ENCODE measurements at places on chromosomes 1 and 21. TPM values are rescaled to one million over a fixed set of nuclear protein-coding genes. Genes with fewer than 3 reads are reported as not detected.

DNA sequence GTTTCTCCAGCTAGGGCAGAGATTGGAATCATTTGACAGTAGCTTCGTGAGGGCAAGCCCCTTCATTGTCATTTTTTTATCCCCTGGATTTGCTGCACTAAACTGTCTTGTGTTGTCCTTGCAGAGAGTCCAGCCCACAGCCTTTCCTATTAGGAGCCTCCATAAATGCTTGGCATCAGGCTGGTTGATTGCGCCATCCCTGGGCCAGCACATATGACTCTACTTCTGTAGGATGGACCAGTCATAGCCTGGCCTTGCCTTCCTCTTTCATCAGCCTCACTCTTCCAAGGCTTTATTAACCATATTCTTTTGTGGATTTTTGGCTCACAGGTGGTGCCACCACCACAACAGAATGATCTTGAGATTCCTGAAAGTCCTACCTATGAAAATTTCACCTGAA lies 31.4 kb downstream of the LY9 start:
- H3K4me1 ChIP-seq = no peaks in the 10 kb centered on the region
- DNase-seq = no peak
- no peaks in the 10 kb centered on the region for H3K36me3 ChIP-seq
- H3K27ac ChIP-seq = no peak overlapping the region
- H3K27me3 ChIP-seq = no peaks in the 10 kb centered on the region

CR1 gene
- 1.2 TPM for total RNA-seq

GRCh38 chr1:111420377-111420776 lies 7.2 kb downstream of the OVGP1 start:
- H3K27ac ChIP-seq = no peak overlapping the region
- no peak for DNase-seq
- H3K4me1 ChIP-seq = peaks cover 8% of the 10 kb centered on the region
- no peaks in the 10 kb centered on the region for H3K27me3 ChIP-seq
- H3K4me3 ChIP-seq = no peak overlapping the region

DNA sequence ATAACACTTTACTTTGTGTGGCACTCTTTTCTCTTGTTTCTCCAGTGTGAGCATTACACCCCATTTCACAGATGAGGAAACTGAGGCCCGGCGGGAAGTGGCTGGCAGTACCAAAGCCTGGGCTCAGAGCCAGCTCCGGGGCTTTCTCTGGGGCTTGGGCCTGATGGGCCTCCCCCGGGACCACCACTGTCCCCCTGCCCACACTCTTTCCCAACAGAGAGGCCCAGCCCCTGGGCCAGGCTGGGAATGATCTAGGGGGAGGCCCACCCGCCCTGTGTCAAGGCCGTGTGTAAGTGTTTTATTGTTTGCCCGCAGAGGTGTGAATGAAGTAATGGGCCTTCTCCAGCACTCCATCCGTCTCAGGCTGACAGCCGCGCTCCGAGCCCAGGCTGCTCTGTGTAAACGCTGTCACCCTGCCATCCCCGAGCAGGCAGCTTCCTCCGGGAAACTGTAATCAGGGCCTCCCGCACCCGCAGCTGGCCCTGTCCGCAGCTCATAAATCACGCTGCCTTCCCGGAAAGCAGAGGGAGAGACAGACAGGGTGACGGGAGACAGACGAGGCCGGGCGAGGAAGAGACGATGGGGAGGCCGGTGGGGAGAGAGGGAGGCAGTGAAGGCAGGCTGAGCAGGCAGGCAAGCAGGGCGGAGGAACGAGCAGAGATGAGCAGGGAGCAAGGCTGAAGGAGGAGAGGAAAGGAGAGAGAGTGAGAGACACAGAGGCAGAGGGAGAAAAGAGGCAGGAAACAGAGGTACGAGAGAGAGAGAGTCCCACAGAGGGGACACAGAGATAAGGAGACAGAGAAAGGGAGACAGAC lies 109.7 kb upstream of the ZBTB40 start:
- no peak overlapping the region for H3K27ac ChIP-seq
- H3K36me3 ChIP-seq = no peaks in the 10 kb centered on the region
- H3K4me3 ChIP-seq = no peak overlapping the region
- H3K27me3 ChIP-seq = no peaks in the 10 kb centered on the region
- peak; percentile 76 for DNase-seq

DNA sequence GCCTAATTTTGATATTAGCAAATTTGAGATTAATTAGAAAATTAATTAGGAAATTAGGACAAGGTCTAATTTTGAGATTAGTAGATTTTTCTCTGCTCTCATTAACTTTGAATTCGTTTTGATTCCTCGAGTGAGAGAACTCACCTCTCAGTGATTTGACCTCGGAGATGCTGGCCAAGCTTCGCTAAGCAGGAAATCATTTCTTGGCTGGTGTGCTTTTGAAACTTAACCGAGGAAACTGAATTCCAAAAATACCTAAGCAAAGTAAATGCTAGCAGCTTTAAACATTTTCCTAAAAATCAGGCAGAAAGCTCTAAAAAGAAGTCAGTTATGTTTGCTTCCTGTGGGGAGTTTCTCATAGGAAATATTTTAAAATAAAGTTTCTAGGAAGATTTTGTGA lies 34.9 kb downstream of the CDC14A start:
- H3K4me1 ChIP-seq = no peaks in the 10 kb centered on the region
- no peaks in the 10 kb centered on the region for H3K27me3 ChIP-seq
- H3K4me3 ChIP-seq = no peak overlapping the region

GRCh38 chr1:68294367-68295066 lies 62.2 kb upstream of the WLS start:
- H3K27me3 ChIP-seq = no peaks in the 10 kb centered on the region
- no peak overlapping the region for H3K4me3 ChIP-seq
- H3K36me3 ChIP-seq = no peaks in the 10 kb centered on the region
- H3K27ac ChIP-seq = peak overlapping the region; percentile 44

GRCh38 chr1:7046891-7047290 lies 261.6 kb downstream of the CAMTA1 start:
- no peaks in the 10 kb centered on the region for H3K27me3 ChIP-seq
- no peaks in the 10 kb centered on the region for H3K4me1 ChIP-seq
- no peaks in the 10 kb centered on the region for H3K36me3 ChIP-seq
- no peak for DNase-seq
- no peak overlapping the region for H3K27ac ChIP-seq

DNA sequence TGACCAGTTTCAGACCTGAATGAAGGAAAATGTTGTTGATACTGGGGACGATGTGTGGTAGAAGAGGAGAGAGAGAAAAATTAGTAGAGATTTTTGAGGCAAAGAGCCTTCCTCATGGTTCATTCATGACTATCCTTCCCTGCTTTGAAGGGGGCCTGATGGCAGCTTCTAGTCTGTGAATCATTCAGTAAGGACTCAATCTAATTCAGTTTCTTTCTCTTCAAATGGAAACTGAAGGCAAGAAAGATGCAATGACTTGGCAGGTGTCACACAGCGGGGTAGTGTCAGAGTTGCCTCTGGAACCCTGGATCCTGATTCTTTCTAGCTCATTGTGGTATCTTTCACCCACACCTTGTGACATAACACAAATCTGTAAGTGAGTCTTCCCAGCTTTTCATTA lies 14.9 kb upstream of the CD5L start:
- H3K36me3 ChIP-seq = no peaks in the 10 kb centered on the region
- no peak for DNase-seq

DNA sequence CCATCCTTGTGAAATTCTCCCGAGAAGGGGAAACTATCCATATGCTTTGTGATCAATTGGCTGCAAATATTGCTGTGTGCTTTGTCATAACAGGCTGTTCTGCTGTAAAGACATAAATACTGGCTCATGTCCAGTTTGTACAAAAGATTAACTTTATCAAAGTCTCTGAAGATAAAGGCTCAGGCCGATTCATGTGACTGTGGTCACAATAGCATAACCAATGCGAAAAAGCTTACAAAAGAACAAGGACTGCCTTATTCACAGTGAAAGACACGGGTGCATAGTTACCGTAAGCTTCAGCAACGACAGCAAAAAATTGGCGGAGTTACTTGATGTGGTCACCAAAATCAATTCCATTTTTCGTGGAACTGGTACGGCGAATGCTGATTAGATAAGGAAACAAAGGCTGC lies 173.6 kb upstream of the CHRM3 start:
- H3K27ac ChIP-seq = no peak overlapping the region
- H3K4me3 ChIP-seq = no peak overlapping the region
- no peaks in the 10 kb centered on the region for H3K4me1 ChIP-seq
- no peaks in the 10 kb centered on the region for H3K36me3 ChIP-seq

DNA sequence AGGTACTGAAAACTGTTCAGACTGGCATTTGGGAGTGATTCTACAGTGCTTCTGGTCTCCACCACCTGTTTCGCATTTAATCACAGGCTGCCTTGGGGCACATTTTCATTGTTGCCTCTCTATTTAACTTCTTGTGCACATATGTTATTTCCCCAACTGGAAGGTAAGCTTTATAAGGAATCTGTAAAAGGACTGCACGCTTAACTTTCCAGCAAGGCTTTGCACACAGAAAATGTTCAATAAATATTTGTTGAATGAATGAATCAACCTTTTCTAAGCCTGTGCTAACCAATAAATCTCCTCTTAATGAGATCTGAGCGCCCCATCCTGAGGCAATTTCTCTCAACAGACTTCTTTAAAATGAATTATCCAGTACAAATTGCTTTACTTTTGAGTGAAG lies 84.3 kb upstream of the ARHGAP29 start:
- peaks cover 2% of the 10 kb centered on the region for H3K4me1 ChIP-seq
- H3K4me3 ChIP-seq = no peak overlapping the region
- DNase-seq = no peak

- no peaks in the 10 kb centered on the region for H3K27me3 ChIP-seq
- H3K4me1 ChIP-seq = no peaks in the 10 kb centered on the region
- no peaks in the 10 kb centered on the region for H3K36me3 ChIP-seq
These were observed 993.0 kb upstream of the PRMT6 start for GRCh38 chr1:106063510-106063909.

RXRG gene
- 2.2 TPM for total RNA-seq

- H3K27me3 ChIP-seq = no peaks in the 10 kb centered on the region
- H3K36me3 ChIP-seq = no peaks in the 10 kb centered on the region
- H3K4me3 ChIP-seq = no peak overlapping the region
These were observed 114.5 kb downstream of the NUF2 start for GRCh38 chr1:163436140-163436812.

DNA sequence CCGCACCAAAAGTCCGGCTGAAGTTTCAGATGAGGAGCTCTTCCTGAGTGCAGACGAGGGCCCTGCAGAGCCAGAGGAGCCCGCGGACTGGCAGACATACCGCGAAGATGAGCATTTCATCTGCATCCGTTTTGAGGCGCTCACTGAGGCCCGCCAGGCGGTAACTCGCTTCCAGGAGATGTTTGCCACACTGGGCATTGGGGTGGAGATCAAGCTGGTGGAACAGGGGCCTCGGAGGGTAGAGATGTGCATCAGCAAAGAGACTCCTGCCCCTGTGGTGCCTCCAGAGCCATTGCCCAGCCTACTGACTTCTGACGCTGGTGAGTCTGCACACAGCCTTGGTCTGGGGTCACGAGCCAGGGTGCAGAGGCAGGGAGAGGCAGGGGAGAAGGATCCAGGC lies 84.7 kb downstream of the TRIM11 start:
- H3K27me3 ChIP-seq = no peaks in the 10 kb centered on the region
- DNase-seq = no peak
- H3K36me3 ChIP-seq = no peaks in the 10 kb centered on the region
- no peak overlapping the region for H3K27ac ChIP-seq

UBL4B gene
- not detected for total RNA-seq

GRCh38 chr1:22245726-22246125 lies 102.8 kb upstream of the WNT4 start:
- H3K36me3 ChIP-seq = no peaks in the 10 kb centered on the region

FAM110D gene
- total RNA-seq = 4.9 TPM

- H3K4me3 ChIP-seq = no peak overlapping the region
- H3K27me3 ChIP-seq = no peaks in the 10 kb centered on the region
- no peak for DNase-seq
- H3K4me1 ChIP-seq = no peaks in the 10 kb centered on the region
- H3K27ac ChIP-seq = no peak overlapping the region
- H3K36me3 ChIP-seq = no peaks in the 10 kb centered on the region
These were observed 3.2 kb downstream of the DMBX1 start for GRCh38 chr1:46492871-46493270.
